ENCODE measurements at places on chromosomes 13 and 19.

DNA sequence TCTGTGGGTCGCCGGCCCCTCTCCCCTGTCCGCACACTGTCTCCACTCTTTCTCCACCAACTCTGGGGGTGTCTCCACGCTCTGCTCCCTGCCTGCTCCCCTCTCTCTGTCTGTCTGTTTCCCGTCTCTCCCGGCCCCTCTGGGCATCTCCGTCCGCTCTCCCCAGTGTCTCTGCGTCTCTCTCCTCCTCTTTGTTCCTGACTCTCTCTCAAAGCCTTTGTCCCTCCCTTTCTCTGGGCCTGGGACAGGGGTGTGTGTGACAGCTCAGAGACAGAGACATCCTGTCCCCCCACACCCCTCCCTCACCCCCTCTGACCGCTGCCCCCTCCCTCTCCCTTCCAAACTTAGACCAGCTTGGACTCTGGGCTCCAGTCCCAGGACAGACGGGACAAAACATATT is 668 bp upstream of the SBK3 start:
- no peak for DNase-seq

- DNase-seq: no peak
Observed at GRCh38 chr13:44017756-44018309, 138.1 kb downstream of the LACC1 start.

DNA sequence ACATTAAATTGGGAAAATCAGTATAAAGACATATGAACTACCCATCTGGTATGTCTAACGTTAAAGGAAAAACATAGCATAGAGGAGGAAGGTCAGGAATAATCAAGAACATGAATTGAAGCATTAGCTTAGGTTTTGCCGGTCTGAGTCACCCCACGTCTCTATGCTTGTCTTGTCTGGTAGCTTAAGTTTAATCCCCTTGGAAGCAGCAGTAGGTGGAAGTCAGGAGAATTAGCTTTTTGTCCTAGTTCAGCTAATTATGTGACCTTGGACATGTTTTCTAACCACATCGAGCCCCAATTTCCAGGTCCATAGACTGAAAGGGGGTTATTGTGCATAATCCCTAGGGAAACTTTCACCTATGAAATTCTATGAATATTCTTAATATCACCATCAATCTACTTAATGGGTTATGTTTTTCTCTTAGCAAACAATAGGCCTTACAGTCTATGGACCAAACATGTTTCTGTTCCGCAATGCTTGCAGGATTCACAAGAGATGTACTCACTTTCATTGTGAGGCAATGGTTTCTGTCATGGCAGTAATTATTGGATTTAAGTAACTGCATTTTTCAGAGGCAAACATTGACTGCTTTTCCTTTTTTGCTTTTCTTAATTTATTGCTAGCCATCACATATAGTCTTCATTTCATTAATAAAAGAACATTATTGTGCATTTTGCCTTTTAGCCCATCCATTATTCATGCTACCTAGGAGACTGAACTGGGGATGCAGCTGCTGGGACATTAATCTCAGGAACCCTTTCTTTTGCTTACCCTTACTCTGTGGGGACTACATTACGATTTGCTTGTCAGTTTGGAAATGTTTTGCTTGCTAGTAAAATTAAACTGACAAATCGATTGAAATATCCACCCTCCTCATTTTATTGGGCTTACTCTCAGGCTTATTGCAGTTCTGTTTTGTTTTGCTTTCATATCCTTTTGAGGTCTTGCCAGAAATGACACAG is 304.8 kb upstream of the MAB21L1 start:
- DNase-seq: no peak

- no peak for DNase-seq
Observed at GRCh38 chr19:33385956-33386355, 12.4 kb downstream of the CEBPG start.

DNA sequence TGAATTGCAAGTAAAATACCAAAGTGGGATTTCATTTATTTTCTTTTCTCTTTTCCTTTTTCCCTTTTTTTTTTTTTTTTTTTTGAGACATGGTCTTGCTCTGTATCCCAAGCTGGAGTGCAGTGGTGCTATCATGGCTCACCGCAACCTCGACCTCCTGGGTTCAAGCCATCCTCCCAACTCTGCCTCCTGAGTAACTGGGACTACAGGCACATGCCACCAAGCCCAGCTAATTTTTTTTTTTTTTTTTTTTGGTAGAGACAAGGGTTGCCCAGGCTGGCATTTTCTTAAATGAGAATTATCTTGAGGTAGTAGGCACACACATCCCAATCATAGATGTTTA is 68.5 kb upstream of the GPR183 start:
- no peak for DNase-seq

GRCh38 chr13:76351541-76352229 is 534.5 kb downstream of the KCTD12 start:
- no peak for DNase-seq

DNA sequence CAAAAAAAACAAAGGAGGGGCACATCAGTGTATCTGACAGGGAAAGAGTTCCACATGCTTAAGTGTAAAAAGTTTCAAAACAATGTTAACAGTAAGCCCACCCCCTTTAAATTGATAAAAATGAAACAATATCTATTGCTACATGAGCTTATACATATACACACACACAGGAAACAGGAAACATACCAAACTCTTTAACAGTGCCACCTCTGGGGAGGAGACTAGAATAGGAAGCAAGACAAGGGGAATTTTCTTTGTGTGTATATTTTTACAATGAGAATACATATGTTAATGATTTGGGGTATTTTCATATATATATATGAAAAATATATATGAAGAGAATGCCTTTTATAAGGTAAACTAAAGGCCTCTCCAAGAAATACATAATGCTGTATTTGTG is 44.7 kb downstream of the TPT1 start:
- no peak for DNase-seq

GRCh38 chr19:55694241-55694655 is 19.2 kb downstream of the EPN1 start:
- no peak for DNase-seq

Data from effector memory CD8-positive, alpha-beta T cell (primary cell).